Endodermal cell (in vitro differentiated cells): ENCODE measurements at places on chromosomes 7 and 10.

GRCh38 chr10:20976891-20977290, 79.8 kb upstream of the NEBL start:
- DNase-seq = no peak

GRCh38 chr7:95630702-95631458, 34.6 kb upstream of the PDK4 start:
- DNase-seq = no peak

GRCh38 chr7:139777133-139777891, 486 bp downstream of the HIPK2 start:
- DNase-seq = peak; percentile 63

- DNase-seq = no peak
Observed at GRCh38 chr7:2764621-2765020, 76.6 kb downstream of the AMZ1 start.

GRCh38 chr7:84855758-84856157, 331.1 kb downstream of the SEMA3D start:
- no peak for DNase-seq

- DNase-seq = no peak
Observed at GRCh38 chr10:77590344-77591237, 47.0 kb downstream of the KCNMA1 start.

GRCh38 chr7:41028580-41028979, 674.3 kb downstream of the INHBA start:
- no peak for DNase-seq

- DNase-seq = peak; percentile 86
Observed at GRCh38 chr7:120805636-120806388, 52.1 kb downstream of the TSPAN12 start.

GRCh38 chr10:119655566-119656001, 4.4 kb downstream of the BAG3 start:
- no peak for DNase-seq

GRCh38 chr10:59372543-59372942, 10.2 kb upstream of the FAM13C start:
- DNase-seq = no peak

DNA sequence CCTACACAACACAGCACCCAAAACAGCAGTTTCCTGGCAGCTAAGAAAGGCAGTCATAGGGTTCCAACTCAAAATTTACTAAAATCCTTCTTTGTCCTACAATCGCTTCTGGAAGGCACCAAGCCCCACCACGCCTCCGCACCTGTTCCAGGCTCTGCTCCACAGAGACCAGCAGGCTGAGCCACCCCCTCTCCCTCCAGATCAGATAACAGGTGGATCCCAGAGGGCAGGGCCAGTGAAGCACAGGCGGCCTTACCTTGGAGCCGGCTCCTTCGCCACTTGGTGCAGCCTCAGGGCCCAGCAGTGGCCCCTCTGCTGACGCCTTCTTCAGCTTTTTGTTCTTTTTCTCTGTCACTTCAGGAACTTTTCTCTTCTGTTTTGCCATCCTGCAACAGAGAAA, 33.0 kb downstream of the ZFAND2A start:
- DNase-seq = no peak

DNA sequence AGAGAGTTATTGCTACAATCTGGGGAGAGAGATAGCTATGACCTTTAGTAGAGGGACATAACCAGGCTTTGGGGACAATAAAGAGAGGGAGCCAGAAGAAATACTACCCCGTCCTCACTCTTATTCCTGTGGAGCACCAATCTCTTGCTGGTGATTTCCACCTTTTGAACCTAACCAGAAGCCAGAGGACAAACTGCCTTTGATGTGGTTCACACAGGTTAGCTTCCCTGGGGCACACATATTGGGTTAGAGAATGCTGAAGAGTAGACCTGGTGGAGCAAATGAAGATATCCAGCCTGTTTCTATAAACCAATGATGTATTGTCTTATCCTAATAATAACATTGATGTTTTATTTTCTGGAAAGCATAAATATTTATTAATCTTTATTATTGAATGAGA, 399.3 kb downstream of the HTR7 start:
- peak; percentile 50 for DNase-seq

DNA sequence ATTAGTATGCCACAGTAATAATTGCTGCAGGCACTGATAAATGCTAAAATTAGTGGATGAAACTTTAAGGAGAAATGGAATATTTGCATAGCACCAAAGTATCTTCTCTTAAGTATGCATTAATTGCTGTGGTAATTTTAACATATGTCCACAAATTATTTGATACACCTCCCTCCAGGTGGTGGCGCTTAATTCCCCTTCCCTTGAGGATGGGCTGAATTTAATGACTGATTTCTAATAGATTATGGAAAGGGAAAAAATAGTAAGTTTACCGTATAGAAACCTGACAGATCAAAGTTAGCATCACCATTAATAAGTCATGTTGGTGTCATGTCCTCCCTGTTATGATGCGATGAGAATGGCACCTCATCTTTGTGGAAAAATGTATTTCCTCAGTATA, 519.2 kb downstream of the TFEC start:
- DNase-seq = no peak

- DNase-seq = no peak
Observed at GRCh38 chr10:128854204-128854603, 612.8 kb upstream of the MGMT start.

GRCh38 chr7:155589001-155589980, 42.9 kb upstream of the CNPY1 start:
- peak; percentile 45 for DNase-seq

DNA sequence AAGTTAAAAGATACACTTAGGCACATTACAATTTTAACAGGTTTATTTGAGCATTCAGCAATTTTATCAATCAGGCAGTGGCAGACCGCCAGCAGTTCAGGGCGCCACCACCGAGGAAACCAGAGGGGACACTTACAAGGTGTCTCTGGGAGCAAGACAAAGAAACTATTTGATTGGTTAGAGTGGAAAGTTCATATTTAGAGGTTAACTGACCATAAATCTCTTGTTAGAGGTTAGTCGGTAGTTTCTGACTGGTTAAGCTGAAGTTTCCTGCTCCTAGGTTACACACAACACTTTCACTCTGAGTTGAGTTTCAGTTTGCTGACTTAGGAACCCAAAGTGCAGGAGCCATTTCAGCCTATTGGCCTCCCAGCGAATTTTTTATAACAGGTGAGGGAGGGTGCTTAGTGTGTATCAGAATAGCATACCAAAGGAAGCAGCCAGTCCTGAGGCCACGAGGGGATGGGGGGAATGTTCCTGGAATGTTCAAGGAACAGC, 10.8 kb upstream of the PVRIG start:
- DNase-seq = no peak

- no peak for DNase-seq
Observed at GRCh38 chr10:35854661-35855060, 212.6 kb upstream of the FZD8 start.

- no peak for DNase-seq
Observed at GRCh38 chr7:28224172-28224571, 43.6 kb upstream of the JAZF1 start.

DNA sequence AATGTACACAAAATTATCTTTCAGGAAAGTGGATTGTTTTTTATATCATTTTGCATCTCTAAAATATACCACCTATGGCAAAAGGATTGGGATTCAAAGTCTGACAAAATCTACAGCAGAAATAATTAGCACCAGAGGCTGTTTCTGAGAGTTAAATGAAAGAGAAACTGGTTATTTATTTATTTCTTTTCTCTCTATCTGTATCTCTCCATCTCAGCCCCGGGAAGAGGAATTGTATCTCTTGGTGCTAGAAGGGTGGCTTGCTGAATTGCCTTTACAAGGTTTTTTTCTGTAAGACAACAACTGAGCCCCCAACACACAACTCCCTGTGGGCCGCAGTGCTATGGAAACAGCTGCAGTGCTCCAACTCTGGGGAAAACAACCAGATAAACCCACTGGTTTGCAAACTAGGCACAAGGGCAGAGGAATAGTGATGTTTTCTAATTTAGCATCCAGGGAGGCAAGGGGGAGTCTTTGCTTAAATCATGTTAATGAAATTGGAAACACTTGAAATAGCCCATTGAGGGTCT, 249.0 kb downstream of the KCNMA1 start:
- peak; percentile 19 for DNase-seq

DNA sequence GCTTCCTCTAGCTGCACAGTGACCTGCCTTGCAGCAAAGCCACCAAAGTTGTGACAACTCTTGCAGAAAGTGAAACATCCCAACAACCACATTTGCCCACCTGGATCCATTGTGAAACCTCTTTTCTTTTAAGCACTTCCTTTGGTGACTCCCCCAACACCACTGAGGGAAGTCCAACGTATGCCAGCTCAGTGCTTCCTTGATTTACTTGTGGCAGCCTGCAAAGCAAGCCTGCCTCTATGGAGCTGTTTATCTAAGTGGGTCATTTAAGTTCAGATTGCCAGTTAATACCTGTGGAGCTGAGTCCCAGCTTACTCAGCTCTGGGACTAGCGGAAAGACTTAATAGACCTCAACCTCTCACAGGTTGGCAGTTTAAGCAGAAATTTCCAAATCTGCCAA, 230.8 kb upstream of the GHITM start:
- no peak for DNase-seq

DNA sequence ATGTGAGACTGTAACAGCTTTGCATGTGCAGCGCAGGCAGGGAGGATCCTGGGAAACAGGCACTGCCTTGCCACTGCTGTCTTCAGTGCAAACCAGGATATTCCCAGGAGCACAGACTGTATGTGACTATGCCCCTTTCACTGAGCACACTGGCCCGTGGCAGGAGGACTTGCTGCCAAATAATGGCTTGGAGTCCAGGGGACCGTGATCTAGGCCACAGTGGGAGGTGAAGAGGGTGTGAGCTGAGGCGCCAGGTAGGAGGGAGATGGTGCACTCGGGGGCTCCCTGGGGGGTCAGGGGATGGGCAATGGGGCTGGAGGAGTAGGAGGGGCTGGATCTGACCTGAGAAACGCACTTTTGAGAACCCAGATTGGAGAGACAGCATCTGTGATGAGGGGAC, 193.4 kb upstream of the ZNF32 start:
- DNase-seq = no peak

DNA sequence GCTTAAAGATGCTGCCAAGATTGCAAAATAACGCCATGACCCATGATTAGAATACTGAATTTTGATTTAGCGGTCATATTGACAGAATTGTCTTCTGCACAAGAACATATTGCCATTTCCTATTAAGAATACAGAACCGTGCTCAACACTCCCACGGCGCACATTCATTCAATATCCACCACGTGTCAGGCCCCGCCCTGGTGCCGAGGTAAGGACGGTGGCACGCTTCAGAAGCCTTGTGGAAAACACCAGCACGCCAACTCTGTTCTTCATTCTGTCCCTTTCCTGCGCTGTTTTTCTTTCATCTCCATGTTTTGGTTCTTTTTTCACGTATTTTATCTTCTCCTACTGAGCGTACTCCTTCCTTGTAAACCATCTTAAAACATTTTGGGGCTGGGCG, 189.3 kb downstream of the ZMYND11 start:
- no peak for DNase-seq

- DNase-seq = peak; percentile 87
Observed at GRCh38 chr10:50417886-50418830, 166.8 kb upstream of the ASAH2 start.

DNA sequence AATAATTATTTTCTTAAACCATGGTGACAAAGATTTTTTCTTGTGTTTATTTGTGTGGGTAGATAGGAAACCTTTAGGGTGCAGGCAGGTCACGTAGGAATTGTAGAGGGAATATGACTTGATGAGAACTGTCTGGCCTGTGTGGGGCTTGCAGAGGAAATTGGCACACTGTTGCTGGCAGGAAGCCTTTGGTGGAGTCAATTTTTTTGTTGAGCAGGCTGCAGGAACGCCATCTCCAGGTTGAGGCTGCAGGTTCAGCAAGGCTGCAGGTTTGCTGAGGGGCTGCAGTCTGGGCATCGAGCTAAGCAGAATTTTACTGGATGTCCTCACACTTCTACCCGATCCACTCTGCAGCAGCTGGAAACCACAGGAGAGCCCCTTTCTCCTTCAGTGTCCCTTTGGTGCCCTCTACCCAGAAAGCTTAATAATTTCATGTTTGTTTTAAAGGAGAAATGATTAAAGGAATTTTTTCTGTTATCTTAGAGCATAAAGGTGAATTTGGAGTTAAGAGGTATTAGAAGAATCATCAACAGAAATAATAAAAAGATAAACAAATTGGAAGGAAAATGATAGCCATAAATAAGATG, 37.0 kb downstream of the TBC1D12 start:
- DNase-seq = peak; percentile 56

DNA sequence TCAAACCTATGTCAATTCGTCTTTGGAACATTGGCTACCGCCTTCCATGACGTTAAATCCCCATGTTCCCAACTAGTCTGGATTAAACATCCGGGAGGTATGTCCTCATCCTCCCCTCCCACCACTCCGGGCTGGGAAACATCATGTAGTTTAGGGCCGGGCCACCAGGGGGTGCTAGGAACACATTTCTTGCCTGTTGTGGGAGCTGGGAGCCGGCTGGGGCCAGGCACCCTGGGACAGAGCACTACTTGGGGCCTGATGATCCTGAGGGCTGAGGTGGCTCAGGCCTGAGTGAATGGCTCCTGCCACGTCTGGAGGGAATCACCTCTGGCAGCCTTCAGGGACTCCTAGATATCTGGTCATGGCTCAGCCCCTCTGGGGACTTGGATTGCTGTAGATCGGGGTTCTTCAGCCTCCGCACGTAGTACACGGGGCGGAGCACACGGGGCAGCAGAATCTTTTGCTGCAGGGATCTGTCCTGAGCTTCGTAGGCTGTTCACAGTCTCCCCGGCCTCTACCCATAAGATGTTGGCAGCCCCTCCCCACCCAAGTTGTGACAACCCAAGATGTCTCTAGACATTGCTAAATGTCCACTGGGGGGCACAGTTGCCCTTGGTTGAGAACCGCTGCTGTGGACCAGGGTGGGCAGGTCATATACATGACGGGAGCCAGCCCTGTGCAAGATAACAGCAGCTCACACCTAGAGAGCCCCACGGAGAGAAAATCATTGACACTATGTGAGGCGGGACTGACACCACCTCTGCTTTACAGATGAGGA, 141.2 kb upstream of the ZNF716 start:
- peak; percentile 67 for DNase-seq

DNA sequence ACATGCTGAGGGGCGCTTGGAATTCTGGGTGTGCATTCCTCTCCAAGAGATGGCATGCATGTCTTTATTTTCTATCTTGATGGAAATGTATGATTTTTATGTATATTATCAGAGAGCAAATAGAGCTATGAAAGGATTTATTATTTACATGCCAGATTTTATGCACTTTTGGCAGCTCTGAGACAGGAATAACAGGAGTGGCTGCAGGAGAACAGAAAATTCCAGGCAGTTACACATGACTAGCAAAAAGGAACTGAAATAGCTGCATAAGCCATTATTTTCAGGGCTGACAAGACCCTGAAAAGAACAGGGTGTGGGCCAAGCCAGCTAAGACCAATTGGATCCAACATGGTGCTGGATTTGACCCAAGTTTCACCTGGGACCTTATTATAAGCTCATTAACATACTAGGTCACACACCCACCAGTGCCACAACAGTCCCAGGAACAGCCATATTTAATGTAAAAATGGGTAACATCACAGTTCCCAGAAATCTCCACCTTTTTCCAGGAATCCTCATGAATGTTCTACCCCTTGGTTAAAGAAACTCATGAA, 43.2 kb upstream of the ACSL5 start:
- DNase-seq = no peak

DNA sequence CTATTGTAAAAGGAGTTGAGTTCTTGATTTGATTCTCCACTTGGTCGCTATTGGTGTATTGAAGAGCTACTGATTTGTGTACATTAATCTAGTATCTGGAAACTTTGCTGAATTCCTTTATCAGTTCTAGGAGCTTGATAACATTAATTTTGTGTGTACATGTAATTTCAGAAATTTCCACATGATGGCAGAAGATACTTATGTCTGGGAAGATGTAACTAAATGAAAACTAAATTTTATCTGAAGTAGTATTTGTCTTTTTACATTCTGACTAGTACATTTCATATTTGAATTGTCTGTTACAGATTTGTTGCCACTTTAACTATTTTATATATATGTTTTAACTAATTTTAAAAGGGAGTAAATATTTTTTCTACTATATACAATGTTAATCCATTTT, 27.6 kb downstream of the SDHAF3 start:
- no peak for DNase-seq
